Cerebellar nuclear complex (tissue), 1 donor: ENCODE measurements at places on chromosomes 16 and 17.

DNA sequence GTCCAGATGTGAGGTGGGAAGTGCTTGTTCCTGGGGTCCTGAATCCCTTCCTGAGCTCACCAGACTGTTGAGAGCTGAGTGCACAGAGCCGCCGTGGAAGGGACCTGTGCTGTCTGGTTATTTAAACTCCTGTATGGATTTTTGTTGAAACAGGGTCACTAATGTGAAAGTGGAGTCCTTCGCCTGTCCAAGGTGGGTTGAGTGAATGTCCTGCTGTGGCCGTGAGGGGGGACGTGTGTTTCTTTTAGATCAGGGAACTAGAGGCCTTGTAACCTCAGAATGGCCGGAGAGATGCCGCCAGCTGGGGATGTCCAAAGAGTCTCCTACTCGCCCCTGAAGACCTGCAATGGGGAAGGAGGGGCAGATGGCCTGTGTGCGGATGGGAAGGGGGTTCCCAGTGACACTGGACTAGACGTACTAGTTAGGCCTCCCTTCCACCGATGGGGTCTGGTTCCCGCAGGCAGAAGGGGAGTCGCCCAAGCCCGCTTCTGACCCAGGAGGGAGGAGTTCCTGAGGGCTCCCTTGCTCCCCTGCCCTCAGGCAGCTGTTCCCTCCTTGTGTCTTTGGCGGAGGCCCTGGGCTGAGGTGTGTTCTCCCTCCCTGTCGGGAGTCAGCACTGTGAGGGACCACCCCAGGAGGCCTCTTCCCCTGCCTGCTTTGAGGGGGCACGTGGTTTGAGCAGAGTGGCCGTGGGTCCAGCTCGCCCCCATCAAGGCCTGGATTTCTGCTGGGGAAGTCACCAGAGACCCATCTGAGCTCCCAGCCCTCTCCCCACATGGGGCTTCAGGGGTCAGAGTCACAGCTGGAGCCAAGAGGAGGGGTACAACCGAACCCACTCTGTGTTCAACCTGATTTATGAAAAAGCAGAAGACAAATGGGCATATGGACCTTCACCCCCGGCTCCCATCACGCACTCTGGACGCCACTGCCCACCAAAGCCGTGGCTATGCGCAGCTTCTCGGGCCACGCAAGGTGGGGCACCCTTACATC is 30.9 kb downstream of the OR1D5 start:
- no peak for DNase-seq

GRCh38 chr16:65908568-65908967 is 457.9 kb upstream of the CDH5 start:
- peak; percentile 64 for DNase-seq

DNA sequence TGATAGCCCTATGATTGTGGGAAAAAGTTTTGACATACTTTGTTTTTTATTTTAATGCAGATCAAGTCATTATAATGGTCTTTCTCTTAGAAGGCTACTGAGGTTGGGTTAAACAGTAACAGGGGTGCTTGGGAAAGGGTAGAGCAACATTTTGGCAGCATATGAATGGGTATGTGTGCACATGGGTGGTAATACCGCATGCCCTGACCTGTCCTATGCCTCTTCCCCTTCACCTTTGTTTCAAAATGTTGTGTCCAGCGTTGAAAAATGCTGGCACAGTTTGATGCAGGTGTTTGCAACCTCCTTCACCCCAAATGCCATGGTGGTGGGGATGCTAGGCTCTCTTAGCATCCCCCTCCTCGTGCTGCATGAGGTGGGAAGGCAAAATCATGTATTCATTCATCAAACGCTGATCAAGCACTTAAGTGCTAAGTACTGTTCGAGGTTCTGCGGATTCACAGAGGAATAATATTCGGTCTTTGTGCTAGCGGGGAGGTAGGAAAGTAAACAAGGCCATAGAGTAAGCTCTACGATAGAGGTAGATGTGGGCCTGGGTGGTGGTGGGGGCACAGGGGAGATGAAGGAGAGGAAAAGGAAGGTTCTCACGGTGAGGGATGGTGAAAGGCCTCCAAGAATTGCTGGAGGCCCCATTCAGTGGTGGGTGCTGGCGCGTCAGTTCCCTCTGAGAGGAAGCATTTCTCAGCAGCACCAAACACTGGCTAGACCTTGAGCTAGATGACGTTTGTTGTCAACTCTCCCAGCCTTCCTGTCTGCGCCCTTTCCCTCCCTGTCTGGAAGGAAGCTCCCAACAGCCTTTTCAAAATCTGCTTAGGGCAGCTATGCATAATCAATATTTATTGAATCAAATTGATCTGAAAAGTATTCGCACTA is 13.3 kb upstream of the MARCHF10 start:
- DNase-seq: no peak

DNA sequence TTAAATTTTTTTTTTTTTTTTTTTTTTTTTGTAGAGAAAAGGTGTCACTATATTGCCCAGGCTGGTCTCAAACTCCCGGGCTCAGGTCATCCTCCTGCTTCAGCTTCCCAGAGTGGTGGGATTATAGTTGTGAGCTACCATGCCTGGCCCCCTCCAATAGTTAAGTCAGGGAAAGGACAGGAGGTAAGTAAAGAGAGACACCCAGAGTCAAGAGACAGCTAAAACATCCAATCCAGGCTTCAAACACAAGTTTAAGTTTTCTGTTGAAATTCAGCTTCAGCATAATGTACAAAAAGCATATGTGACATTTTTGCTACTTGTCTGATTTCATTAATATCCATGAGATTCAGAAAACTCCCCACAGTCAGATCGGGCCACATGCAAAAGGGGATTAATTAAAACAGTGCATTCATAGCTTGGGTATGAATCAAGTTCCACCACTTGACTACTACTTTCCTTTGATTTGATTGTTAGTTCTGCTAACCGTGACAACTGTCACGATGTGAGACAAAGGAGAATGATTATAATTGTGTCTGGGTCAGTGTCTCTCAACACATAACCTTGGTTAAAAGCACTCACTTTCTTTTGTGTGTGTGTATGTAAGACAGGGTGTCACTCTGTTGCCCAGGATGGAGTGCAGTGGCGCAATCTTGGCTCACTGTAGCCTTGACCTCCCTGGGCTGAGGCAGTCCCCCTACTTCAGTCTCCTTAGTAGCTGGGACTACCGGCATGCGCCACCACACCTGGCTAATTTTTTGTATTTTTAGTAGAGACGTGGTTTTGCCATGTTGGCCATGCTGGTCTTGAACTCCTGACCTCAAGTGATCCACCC is 184.9 kb downstream of the PARN start:
- no peak for DNase-seq

- DNase-seq: no peak
Observed at GRCh38 chr17:65388911-65389310, 172.5 kb downstream of the AXIN2 start.

GRCh38 chr17:66938656-66939055 is 25.9 kb upstream of the CACNG4 start:
- DNase-seq: no peak

- no peak for DNase-seq
Observed at GRCh38 chr16:88569614-88569984, 604 bp upstream of the ZC3H18 start.

DNA sequence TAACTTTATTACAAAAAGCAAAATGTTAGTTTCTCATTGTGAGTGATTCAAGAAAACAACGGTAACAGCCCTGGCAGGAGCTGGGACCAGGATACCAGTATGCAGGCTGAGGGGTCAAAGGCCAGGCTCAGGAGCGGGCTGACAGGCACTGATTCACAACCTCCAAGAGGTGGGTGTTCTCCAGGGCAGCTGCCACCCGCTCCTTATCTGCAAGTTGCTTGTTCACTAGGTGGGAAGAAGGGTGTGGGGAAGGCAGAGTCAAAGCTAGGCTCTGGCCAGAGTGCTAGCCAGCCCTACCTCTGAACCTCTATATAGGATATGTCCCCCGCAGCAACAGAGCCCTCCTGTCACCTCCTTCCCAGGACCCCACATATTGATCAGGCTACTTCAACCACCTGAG is 2.1 kb downstream of the CIAO2B start:
- no peak for DNase-seq

GRCh38 chr16:89113152-89113547 is 19.5 kb downstream of the ACSF3 start:
- no peak for DNase-seq

DNA sequence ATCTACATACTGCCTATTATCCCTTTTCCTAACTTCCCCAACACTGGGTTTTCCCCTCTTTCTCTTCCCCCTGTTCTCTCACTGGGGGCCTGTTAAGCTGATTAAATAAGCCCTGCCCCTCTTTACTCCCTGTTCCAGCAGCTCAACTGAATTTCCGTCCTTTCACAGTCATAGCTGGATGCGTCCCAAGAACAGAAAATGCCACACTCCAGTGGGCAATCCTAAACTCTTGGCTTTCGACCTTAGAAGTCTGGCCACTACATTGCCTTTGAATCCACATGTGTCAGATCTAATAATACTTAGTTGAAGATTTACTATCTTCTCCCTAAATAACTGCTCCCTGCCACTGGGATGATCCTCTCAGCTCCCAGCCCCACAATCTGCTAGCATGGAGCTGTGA is 34.5 kb downstream of the KCNJ16 start:
- no peak for DNase-seq

- DNase-seq: no peak
Observed at GRCh38 chr17:44575403-44575802, 18.1 kb downstream of the FZD2 start.

DNA sequence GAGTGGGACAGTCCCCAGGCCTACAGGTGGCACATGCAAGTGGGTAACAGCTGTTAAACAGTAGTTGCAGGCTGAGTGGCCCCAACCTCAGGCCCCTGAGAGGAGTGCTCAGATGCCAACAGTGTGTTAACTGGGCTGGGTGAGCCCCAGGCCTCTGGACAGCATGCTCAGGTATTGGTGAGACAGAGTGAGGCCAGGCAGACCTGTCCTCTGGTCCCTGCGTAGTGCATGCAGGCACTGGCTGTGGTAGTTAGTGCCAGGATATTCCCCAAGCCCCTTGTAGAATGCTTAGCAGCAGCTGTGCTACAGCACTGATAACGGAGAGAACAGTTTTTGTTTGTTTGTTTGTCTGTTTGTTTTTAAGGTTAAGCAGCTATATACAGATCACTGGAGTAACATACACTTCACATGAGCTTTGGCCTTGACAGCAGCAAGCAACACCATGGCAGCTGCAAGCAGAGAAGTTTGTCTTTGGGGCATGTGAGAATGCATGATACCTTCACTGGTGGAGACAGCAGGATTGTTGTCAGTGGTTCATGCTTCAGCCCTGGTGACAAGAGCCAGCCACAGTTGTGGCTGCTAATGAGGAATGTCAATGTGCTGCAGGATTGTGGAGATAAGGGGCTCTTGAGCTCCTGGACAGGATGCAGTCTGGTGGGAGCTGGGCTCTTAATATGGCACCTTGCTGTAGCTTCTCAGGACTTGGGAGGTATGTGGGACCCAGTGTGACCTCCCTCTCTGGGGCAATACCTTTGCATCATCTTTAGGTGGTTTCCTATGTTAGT is 614.4 kb downstream of the CDH11 start:
- DNase-seq: no peak

DNA sequence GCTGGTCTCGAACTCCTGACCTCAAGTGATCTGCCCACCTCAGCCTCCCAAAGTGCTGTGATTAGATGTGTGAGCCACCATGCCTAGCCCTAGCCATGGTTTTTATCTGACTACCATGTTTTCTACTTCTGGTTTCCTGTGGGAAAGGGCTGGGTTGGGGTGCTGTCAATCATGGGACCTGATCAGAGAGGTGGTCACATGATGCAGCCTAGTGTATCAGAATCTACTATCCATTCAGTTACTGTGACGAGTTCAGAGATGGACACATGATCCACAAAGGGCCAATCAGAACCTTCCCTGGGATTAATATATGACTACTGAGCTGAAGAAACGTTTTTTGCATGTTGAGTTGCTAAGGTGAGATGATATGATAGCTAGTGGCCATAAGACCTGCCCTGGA is 59.1 kb downstream of the ABCC6 start:
- no peak for DNase-seq

DNA sequence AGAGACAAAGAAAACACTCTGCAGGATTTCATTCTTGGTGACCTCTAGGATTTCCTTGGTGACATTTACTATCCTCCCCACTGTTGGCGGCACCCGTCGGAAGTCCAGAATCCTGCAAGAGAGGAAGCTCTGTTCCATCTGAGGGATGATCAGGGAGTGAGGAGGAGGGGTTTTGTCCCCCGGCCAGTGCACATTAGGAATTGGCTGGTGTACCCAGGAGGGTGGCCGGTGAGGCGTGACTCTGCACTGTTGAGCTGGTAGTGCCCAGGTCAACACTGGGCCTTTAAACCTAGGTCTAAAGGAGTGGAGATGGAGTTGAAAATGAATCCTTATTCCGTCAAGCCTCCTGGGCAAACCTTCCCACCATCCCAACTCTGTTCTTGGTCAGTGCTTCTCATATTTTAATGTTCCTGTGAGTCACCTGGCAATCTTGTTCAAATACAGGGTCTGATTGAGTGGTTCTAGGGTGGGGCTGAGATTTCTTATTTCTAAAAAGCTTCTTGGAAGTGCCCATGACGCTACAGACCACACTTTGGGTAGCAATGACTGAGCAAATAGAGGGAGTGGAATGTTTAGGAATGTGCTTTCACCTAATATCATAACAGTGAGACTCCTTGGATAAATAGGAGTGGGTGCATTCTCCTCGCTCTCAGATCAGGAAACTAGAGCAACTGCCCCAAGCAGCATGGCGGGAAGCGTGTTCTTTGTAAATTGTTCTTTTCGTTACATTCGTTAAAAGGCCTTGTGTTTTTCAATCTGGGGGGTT is 30.7 kb downstream of the PRKAR1A start:
- no peak for DNase-seq

- no peak for DNase-seq
Observed at GRCh38 chr17:63429766-63430165, 16.3 kb downstream of the CYB561 start.

- DNase-seq: no peak
Observed at GRCh38 chr16:58475091-58475619, 24.8 kb upstream of the NDRG4 start.

DNA sequence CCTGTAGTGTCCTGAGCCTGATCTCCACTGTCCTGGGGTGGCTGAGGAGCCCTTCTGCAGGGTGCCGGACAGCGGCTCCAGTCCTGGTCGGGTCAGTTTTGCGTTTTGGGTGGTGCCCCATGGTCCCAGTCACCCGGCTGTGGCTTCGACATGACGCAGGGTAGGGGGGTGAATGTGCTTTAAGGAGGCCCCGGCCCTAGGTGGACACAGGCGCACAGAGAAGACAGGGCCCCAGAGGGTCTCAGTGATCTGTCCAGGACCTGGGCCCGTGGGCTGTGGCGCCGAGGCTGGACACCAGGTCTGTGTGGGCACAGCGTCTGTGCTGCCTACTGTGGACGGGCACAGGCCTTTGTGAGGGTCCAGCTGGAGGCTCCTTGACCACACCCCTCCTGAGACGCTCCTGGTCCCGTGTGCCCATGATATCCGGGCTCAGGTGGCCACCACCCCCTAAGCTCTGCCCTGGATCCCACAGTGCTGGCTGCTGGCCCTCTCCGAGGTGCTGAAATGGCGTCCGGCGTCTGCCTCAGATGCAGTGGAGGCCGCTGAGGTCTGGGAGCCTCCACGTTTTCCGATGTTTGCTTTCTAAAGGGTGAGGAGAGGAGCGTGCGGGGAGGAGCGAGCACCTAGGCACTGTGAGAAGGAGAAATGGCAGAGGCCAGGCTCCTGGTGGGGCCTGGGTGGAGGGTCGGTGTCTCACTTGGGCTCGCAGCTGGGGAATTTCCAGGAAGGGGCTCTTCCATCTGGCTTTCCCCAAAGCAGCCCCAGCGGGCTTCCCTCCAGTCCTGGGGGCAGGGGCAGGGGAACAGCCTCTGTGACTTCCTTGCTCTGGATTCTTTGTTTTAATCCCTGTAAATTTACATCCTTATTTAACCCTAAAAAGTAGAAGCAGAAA is 56.1 kb upstream of the ACSF3 start:
- no peak for DNase-seq

- DNase-seq: no peak
Observed at GRCh38 chr17:17051791-17052461, 9.7 kb downstream of the MPRIP start.
